Sigmoid colon (tissue), 7 donors: ENCODE measurements at places on chromosomes 2 and 18. TPM values are rescaled to one million over a fixed set of nuclear protein-coding genes. Genes with fewer than 3 reads are reported as not detected.

The MC2R gene
- not detected for polyA plus RNA-seq

DNA sequence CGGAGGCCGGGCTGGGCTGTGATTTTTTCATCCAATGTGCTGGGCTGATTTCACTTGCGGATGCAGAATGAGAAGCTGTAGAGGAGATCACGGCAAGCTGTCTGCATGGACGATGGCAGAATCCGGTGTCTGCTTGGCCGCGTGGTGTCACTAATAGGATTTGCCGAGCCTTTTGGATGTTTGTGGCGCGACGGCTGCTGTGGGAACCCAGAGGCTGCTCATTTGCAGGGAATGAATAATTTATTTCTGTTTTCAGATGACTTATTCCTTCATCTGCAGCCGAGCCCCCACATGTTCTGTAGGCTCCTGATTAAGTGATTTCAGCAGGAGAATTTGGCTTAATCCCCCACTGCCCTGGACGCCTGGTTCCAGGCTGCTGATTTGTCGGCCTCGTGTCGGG, 62.6 kb downstream of the ODC1 start:
- DNase-seq = no peak

DNA sequence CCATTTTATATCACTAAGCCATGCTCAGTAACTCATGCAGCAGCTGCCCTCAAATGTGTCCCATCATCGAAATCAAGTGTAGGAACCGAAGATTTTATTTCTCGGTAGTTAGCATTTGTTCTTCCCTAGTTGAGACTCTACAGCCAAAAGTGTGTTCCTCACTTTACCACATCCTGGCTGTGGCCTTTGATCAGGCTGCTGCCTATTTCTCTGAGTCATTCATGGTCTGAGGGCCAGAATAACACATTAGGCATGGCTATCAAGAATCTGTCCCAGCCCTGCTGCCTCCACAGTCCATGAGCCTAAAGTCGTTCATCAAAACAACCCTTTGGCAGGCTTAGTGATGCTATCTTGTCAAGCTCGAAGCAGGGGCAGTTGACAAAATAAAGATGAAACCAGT, 300.1 kb downstream of the TDRD15 start:
- no peak for DNase-seq

- DNase-seq = no peak
Observed at GRCh38 chr2:215942194-215942593, 71.2 kb downstream of the MREG start.

- no peak for DNase-seq
Observed at GRCh38 chr2:80322311-80322920, 17.9 kb upstream of the LRRTM1 start.

The EIF2AK3 gene
- 13.6 TPM for polyA plus RNA-seq

- no peak for DNase-seq
Observed at GRCh38 chr18:46821856-46822711, 65.2 kb upstream of the ST8SIA5 start.

The OR6B2 gene
- not detected for polyA plus RNA-seq

DNA sequence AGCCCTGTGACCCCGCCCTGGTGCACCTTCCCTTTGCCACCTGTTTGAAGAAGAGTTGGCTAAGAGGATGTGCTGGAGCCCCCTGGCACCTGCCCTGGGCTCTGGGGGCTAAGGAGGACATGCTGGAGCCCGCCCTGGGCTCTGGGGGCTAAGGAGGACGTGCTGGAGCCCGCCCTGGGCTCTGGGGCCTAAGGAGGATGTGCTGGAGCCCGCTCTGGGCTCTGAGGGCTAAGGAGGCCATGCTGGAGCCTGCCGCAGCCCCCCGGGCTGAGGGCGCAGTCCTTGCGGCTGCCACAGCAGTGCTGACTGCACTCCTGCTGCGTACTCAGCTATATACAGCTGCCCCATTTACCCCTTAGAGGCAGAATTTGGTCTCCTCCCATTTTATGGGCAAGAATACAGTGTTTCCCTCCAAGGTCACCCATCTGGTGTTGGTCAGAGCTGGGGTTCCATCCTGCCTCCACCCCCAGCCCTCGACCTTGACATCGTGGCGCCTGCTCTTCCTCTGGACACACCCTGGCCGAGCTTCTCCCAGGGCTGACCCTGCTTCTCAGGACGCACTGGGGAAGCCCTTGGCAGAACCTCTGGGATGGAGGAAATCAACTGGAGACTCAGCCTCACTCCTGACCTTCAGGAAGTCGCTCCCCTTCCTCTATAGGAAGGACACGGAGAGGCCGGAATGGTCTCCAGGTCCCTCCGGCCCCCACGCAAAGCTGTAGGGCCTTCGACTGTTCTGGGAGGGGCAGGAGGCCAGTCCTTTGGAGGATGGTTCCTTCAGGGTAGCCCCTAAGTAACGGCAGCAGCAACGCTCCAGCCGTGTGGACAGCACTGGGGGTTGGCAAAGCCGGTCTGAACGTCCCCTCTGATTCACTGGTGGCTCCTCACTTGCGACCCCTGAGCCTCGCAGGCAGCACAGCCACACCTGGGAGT, 65.0 kb upstream of the HPCAL1 start:
- peak; percentile 43 for DNase-seq

The SCLY gene
- polyA plus RNA-seq = 10.4 TPM

- DNase-seq = no peak
Observed at GRCh38 chr18:35747894-35748472, 166.4 kb downstream of the GALNT1 start.

GRCh38 chr2:206833291-206833690, 67.9 kb downstream of the FASTKD2 start:
- no peak for DNase-seq

The B3GNT7 gene
- polyA plus RNA-seq = 40.9 TPM

The REEP1 gene
- polyA plus RNA-seq = 1.8 TPM

The CCDC88A gene
- 5.4 TPM for polyA plus RNA-seq

DNA sequence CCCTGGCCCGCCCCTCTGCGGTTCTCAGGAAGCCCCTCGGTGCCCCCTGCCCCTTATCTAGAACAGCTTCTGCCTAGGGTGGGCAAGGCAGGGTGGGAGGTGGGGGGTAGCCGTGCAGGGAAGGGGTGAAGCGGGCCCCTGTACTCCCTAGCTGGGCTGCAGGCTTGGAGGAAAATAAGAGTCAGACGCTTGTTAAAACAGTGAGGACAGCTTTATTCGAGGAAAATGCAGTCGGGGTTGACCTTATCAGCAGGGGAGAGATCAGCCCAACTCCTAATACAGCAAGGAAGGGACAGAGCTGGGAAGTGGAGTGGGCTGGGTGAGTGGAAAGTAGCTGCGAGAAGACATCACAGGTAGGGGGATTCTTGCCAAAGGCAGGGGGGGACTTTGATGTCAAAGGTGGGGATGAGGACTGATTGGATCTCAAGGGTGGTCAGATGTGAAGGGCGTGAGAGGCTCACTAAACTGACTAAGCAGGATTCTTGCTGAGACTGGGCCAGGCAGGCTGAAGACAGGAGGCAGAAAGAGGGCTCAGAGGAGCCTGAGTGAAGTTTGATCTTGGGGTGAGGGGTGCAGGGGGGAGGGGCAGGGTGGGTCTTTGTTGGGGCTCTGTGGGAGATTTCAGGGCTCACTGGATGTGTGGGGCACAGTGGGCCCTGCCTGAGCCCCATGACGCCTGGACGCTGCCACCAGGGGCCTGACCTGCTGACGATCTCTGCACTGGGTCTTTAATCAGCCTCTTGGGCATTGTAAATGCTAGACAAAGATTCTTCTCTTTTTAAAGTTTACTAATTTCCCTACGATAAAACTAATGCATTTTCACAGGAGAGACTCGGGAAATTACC, 29.9 kb downstream of the HPCAL1 start:
- DNase-seq = no peak

DNA sequence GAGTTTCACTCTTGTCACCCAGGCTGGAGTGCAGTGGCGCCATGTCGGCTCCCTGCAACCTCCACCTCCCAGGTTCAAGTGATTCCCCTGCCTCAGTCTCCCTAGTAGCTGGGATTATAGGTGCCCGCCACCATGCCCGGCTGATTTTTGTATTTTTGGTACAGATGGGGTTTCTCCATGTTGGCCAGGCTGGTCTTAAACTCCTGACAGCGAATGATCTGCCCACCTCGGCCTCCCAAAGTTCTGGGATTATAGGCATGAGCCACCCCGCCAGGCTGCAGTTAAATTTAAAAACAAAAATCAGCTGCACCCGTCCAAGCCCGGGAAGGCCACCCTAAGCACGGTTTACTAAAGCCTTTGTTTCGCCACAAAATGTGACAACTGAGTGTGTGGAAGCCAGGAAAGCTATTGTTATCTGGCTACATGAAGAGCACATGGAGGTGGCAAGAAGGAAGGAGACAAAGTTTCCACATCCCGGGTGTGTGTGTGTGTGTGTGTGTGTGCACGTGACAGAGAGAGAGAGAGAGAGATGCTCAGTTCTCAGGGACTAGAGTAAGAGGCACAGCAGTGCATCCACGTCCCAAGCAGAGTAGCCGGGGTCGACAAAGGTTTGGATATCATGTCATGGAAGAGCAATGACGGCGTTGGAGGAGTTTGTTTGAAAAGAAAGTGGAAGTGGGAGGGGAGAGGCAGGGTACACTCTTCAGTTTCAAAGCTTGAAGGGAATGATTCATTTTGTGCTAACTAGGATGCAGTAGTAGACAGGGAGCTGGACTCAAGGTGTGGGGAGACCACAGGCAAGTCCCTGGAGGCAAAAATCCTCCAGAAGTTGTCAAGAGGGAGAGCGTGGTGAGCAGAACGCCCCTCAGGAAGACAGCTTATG, 20.1 kb downstream of the INPP5D start:
- DNase-seq = no peak

GRCh38 chr2:197486175-197486574, 13.5 kb downstream of the HSPD1 start:
- DNase-seq = no peak

GRCh38 chr2:133956434-133956935, 297.4 kb upstream of the MGAT5 start:
- DNase-seq = no peak

The CCBE1 gene
- polyA plus RNA-seq = 0.60 TPM

- no peak for DNase-seq
Observed at GRCh38 chr2:17592731-17593409, 52.4 kb downstream of the VSNL1 start.

The FTCDNL1 gene
- polyA plus RNA-seq = 1.1 TPM

GRCh38 chr18:26999797-27000196, 134.3 kb upstream of the AQP4 start:
- no peak for DNase-seq

The CPO gene
- not detected for polyA plus RNA-seq

- no peak for DNase-seq
Observed at GRCh38 chr2:189096769-189097447, 82.7 kb downstream of the COL5A2 start.
